Endodermal cell (in vitro differentiated cells): ENCODE measurements at places on chromosomes 3 and 15. TPM values are rescaled to one million over a fixed set of nuclear protein-coding genes. Genes with fewer than 3 reads are reported as not detected.
A peak's percentile ranks its signal among the peaks of the same experiment; 100 is the strongest.

Gene GPR27
- total RNA-seq = 7.9 and 8.7 TPM in 2 replicates

Gene NR1I2
- 0.18 and 0.29 TPM in 2 replicates for total RNA-seq

Gene SLC6A1
- total RNA-seq = 0.42 to 1.3 TPM (median 0.80 TPM) in 3 replicates

Gene TMEM266
- 2.0 to 2.7 TPM (median 2.2 TPM) in 3 replicates for total RNA-seq

Gene CASR
- total RNA-seq = not detected in 3 replicates

Gene SLC9C1
- total RNA-seq = 0.24 to 0.50 TPM in 2 of 3 replicates, not detected in the other

Gene PDHB
- 126 to 160 TPM (median 127 TPM) in 3 replicates for total RNA-seq

Gene EFCC1
- 0.31 to 0.93 TPM (median 0.78 TPM) in 3 replicates for total RNA-seq

Gene PLSCR2
- 10.0 to 34.6 TPM (median 17.7 TPM) in 3 replicates for total RNA-seq

Gene RTP1
- total RNA-seq = 0.88 and 1.4 TPM in 2 replicates

Gene SPINK8
- not detected in 3 replicates for total RNA-seq

Gene CHRNB4
- total RNA-seq = 0.22 to 0.40 TPM (median 0.38 TPM) in 3 replicates

Gene CLDN11
- 26.1 to 37.5 TPM (median 26.2 TPM) in 3 replicates for total RNA-seq

Gene SCAANT1
- not detected in 2 replicates for total RNA-seq

- no peak overlapping the region for H3K27ac ChIP-seq
- no peak for DNase-seq
- no peaks in the 10 kb centered on the region for H3K4me1 ChIP-seq
- no peak overlapping the region for H3K4me3 ChIP-seq
Measured at GRCh38 chr3:129745253-129745652, 138.8 kb upstream of the PLXND1 start.

GRCh38 chr15:69893863-69894262 is 203.9 kb downstream of the TLE3 start:
- peaks cover 6% of the 10 kb centered on the region for H3K4me1 ChIP-seq
- peak; percentile 77 for DNase-seq
- no peaks in the 10 kb centered on the region for H3K36me3 ChIP-seq
- no peaks in the 10 kb centered on the region for H3K27me3 ChIP-seq
- H3K4me3 ChIP-seq = no peak overlapping the region
- no peak overlapping the region for H3K27ac ChIP-seq

- DNase-seq = no peak
- no peaks in the 10 kb centered on the region for H3K4me1 ChIP-seq
- H3K4me3 ChIP-seq = no peak overlapping the region
Measured at GRCh38 chr3:15113471-15113870, 14.5 kb upstream of the RBSN start.

DNA sequence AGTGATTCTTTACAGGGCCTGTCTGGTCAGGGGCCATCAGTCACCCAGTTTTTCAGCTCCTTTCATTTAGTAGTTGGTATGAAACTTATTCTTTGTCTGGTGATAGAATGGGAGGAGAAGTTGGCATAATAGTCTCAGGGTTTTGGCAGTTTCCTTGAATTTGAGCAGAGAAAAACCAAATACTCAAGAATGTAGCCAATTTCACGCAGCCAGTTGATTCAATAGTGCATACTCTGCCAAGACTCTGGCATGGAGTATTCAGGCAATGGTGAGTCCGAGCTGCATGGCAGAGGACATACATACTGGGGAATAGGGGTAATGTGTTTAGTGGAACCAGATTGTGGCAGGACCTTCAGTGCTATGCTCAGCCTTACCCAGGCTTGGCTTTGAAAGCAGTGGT is 118.3 kb downstream of the GALK2 start:
- no peak for DNase-seq
- peaks cover 11% of the 10 kb centered on the region for H3K36me3 ChIP-seq
- H3K4me3 ChIP-seq = no peak overlapping the region
- peaks cover 13% of the 10 kb centered on the region for H3K27me3 ChIP-seq

DNA sequence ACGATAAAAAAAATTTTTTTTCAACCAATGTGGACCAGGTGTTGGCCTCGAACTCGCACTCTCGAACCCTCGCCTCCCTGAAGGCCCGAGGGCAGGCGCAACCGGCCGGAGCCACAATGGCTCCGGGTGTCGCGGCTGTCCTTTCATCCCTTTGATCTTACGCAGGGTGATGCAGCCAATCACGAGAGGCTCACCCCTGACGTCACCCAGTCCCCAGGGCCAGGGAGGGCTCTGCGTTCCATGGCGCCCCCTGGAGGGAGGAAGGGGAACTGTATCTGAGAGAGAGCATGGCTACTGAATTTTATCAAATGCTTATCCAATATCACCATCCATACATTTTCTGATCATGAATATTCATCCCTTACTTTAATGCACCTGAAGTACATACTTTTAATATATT is 15.4 kb upstream of the GMNC start:
- H3K36me3 ChIP-seq = no peaks in the 10 kb centered on the region
- H3K4me3 ChIP-seq = no peak overlapping the region
- no peak overlapping the region for H3K27ac ChIP-seq
- no peaks in the 10 kb centered on the region for H3K27me3 ChIP-seq
- DNase-seq = peak; percentile 68
- no peaks in the 10 kb centered on the region for H3K4me1 ChIP-seq

GRCh38 chr15:57354436-57355123 is 21.7 kb upstream of the CGNL1 start:
- no peak overlapping the region for H3K4me3 ChIP-seq
- no peaks in the 10 kb centered on the region for H3K27me3 ChIP-seq
- H3K4me1 ChIP-seq = peaks cover 4% of the 10 kb centered on the region
- no peak for DNase-seq
- H3K36me3 ChIP-seq = no peaks in the 10 kb centered on the region

- DNase-seq = no peak
- no peaks in the 10 kb centered on the region for H3K36me3 ChIP-seq
- H3K27me3 ChIP-seq = no peaks in the 10 kb centered on the region
Measured at GRCh38 chr3:107425033-107425432, 47.8 kb downstream of the CCDC54 start.

- H3K4me3 ChIP-seq = no peak overlapping the region
- DNase-seq = no peak
- H3K4me1 ChIP-seq = no peaks in the 10 kb centered on the region
- H3K27ac ChIP-seq = no peak overlapping the region
- no peaks in the 10 kb centered on the region for H3K27me3 ChIP-seq
- H3K36me3 ChIP-seq = no peaks in the 10 kb centered on the region
Measured at GRCh38 chr15:94875550-94875949, 644.2 kb downstream of the MCTP2 start.

GRCh38 chr15:49236869-49237268 is 66.8 kb downstream of the GALK2 start:
- no peaks in the 10 kb centered on the region for H3K27me3 ChIP-seq
- DNase-seq = no peak
- H3K4me1 ChIP-seq = peaks cover 2% of the 10 kb centered on the region
- no peak overlapping the region for H3K4me3 ChIP-seq

- peaks cover 16% of the 10 kb centered on the region for H3K36me3 ChIP-seq
- H3K4me3 ChIP-seq = no peak overlapping the region
- no peak for DNase-seq
- H3K27me3 ChIP-seq = no peaks in the 10 kb centered on the region
- no peak overlapping the region for H3K27ac ChIP-seq
Measured at GRCh38 chr3:15287565-15288330, 44.6 kb downstream of the SH3BP5 start.

- H3K27ac ChIP-seq = no peak overlapping the region
- H3K36me3 ChIP-seq = no peaks in the 10 kb centered on the region
- H3K4me1 ChIP-seq = peaks cover 5% of the 10 kb centered on the region
- no peak for DNase-seq
- H3K4me3 ChIP-seq = no peak overlapping the region
- H3K27me3 ChIP-seq = no peaks in the 10 kb centered on the region
Measured at GRCh38 chr3:108219336-108219735, 2.9 kb downstream of the IFT57 start.

DNA sequence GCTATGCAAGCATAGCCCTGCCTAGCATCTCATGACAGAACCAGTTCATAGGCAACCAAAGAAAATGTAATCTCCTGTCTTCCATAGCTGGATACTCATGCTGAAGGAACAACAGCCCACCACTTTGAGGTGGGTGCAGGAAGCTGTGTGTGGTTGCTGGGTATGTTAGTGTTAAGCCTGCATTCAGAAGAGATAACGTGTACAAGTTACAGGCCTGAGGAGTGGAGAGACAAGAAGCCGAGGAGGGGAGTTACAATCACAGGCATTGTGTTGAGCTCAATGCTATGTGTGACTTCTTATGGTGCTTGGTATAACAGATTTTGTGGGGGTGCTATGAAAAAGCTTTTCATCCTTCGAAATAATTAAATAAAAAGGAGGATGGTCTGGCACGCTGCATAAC is 42.8 kb upstream of the SECISBP2L start:
- no peak for DNase-seq
- no peak overlapping the region for H3K4me3 ChIP-seq
- no peak overlapping the region for H3K27ac ChIP-seq

- no peak overlapping the region for H3K4me3 ChIP-seq
- H3K27ac ChIP-seq = no peak overlapping the region
- no peaks in the 10 kb centered on the region for H3K27me3 ChIP-seq
- H3K36me3 ChIP-seq = no peaks in the 10 kb centered on the region
- H3K4me1 ChIP-seq = peaks cover 2% of the 10 kb centered on the region
Measured at GRCh38 chr3:73352841-73353645, 271.7 kb downstream of the PDZRN3 start.

GRCh38 chr3:4323246-4324027 is 20.3 kb downstream of the SETMAR start:
- no peak overlapping the region for H3K27ac ChIP-seq
- H3K27me3 ChIP-seq = no peaks in the 10 kb centered on the region

DNA sequence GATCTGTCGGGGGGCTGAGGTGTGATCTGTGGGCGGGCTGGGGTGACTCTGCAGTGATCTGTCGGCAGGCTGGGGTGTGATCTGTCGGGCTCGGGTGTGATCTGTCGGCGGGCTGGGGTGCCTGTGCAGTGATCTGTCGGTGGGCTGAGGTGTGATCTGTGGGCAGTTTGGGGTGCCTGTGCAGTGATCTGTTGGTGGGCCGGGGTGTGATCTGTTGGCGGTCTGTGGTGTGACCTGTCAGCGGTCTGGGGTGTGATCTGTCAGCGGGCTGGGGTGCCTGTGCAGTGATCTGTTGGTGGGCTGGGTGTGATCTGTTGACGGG is 205.1 kb downstream of the XXYLT1 start:
- H3K27ac ChIP-seq = no peak overlapping the region
- no peak overlapping the region for H3K4me3 ChIP-seq
- peaks cover 22% of the 10 kb centered on the region for H3K36me3 ChIP-seq

GRCh38 chr15:78208887-78209645 is 25.3 kb downstream of the ACSBG1 start:
- H3K27ac ChIP-seq = no peak overlapping the region
- H3K4me3 ChIP-seq = no peak overlapping the region
- H3K4me1 ChIP-seq = peaks cover 13% of the 10 kb centered on the region
- no peaks in the 10 kb centered on the region for H3K27me3 ChIP-seq
- DNase-seq = no peak

DNA sequence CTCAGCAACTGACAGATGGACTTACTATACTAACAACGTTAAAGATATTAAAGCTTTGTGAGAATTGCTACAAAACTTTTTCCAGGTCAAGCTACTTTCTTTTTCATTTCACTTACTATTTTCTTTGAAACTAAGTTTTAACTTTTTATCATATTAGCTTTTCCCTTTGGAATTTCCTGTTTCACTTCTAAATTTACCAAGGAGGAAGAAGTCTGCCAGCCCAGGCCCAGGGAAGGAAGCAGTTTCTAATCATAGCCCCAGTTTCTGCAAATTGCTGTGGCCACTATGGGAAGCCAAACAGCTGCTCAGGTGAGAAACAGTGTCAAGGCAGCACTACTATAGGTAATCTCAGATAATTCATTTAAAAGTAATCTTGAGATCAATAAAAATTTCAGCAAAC is 18.4 kb downstream of the CYFIP1 start:
- no peak overlapping the region for H3K4me3 ChIP-seq
- peaks cover 10% of the 10 kb centered on the region for H3K36me3 ChIP-seq
- H3K4me1 ChIP-seq = no peaks in the 10 kb centered on the region
- no peak for DNase-seq
- no peaks in the 10 kb centered on the region for H3K27me3 ChIP-seq

DNA sequence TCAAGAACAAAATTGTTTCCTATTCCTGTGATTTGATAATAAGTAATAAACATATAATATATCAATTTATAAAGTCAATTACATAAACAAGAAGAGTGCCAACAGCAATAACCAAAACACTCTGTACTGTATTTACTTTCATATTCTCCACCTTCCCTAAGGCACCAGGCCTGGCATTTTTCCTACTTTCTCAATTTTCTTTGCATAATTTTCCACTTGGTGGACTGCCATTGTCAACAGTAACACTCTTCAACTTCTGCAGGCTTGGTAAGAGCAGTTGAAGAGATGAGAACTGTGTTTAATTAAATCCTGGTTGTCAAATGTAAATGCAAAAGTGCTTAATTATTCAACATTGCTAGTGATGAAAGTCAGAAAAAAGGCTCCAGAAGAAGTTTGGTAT is 229.8 kb upstream of the PLSCR5 start:
- no peak for DNase-seq
- H3K36me3 ChIP-seq = no peaks in the 10 kb centered on the region
- H3K4me3 ChIP-seq = no peak overlapping the region
- H3K4me1 ChIP-seq = no peaks in the 10 kb centered on the region
- no peaks in the 10 kb centered on the region for H3K27me3 ChIP-seq

GRCh38 chr15:77032647-77033416 is 37.9 kb downstream of the PSTPIP1 start:
- no peaks in the 10 kb centered on the region for H3K36me3 ChIP-seq
- H3K4me3 ChIP-seq = no peak overlapping the region
- H3K27me3 ChIP-seq = no peaks in the 10 kb centered on the region
- DNase-seq = no peak
- H3K27ac ChIP-seq = no peak overlapping the region

DNA sequence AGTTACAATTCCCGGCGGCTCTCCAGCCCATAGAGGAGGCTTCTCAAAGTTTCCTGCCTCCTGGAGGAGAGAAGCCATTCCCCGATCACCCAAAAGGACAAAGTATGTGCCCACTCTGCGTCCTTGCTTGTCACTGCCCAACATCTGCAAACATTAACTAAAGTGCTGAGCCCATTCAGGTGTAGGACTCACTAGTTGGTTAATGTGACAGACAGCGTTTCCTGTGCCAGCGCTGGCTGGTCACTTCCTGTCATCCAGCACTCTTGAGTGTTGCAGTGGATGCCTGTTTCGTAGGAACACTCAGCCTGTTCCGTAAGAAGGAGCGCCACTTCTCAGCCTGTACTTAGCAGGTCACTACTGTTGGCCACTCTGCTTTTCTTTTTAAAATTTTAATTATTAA is 100.3 kb downstream of the APBA2 start:
- H3K27me3 ChIP-seq = no peaks in the 10 kb centered on the region
- H3K36me3 ChIP-seq = no peaks in the 10 kb centered on the region
- H3K27ac ChIP-seq = no peak overlapping the region
- DNase-seq = no peak
- H3K4me3 ChIP-seq = no peak overlapping the region

DNA sequence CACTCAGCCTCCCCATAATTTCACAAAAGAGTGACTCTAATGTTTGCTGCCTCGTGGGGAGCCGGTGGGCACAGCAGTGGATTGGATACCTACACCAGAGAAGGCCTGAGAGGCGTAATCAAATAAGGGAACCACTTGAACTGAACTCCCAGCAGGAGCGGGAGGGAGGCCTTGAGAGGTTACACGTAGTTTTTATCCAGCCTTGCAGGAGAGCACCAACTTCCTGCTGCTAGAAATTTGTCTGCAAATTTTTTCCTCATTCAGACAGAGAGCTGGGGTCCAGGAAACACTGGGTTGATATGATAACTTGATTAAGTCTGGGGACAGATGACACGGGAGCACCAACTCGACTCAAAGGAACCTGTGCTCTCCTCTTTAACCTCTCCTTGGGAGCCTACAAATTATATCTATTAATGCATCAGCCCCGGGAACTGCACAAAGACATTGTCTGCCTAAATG is 69.8 kb downstream of the HES1 start:
- no peaks in the 10 kb centered on the region for H3K36me3 ChIP-seq
- H3K4me3 ChIP-seq = no peak overlapping the region
- H3K27me3 ChIP-seq = peaks cover 19% of the 10 kb centered on the region

- no peak overlapping the region for H3K27ac ChIP-seq
- peaks cover 8% of the 10 kb centered on the region for H3K27me3 ChIP-seq
- no peak for DNase-seq
Measured at GRCh38 chr3:14721126-14721864, 46.4 kb downstream of the C3orf20 start.
